IMR-90 (cell line): ENCODE measurements at places on chromosomes 6 and 20. TPM values are rescaled to one million over a fixed set of nuclear protein-coding genes. Genes with fewer than 3 reads are reported as not detected.

The TGM3 gene
- polyA plus RNA-seq = not detected in 2 replicates

The BEND6 gene
- polyA plus RNA-seq = 4.0 and 4.1 TPM in 2 replicates

The SOX4 gene
- polyA plus RNA-seq = 4.8 and 5.4 TPM in 2 replicates

The CAP2 gene
- 27.5 and 31.3 TPM in 2 replicates for polyA plus RNA-seq

The TUBB2A gene
- polyA plus RNA-seq = 264 and 300 TPM in 2 replicates

The MICB gene
- polyA plus RNA-seq = 9.6 and 9.9 TPM in 2 replicates

The TRERF1 gene
- 9.9 and 11.1 TPM in 2 replicates for polyA plus RNA-seq

The C4A gene
- polyA plus RNA-seq = 3.6 and 3.8 TPM in 2 replicates

The MACROD2 gene
- 0.06 TPM in 1 of 2 replicates, not detected in the other for polyA plus RNA-seq

The CLPSL2 gene
- polyA plus RNA-seq = not detected in 2 replicates

The KCNK17 gene
- not detected in 2 replicates for polyA plus RNA-seq

The TNNC2 gene
- polyA plus RNA-seq = 0.46 and 0.53 TPM in 2 replicates
